Hair follicle dermal papilla cell (primary cell): ENCODE measurements at places on chromosomes 13 and 19. TPM values are rescaled to one million over a fixed set of nuclear protein-coding genes. Genes with fewer than 3 reads are reported as not detected.

ZNF723 gene
- total RNA-seq = not detected in 2 replicates

LRRC63 gene
- total RNA-seq = under 0.01 TPM in 1 of 2 replicates, not detected in the other

PCSK4 gene
- total RNA-seq = 2.3 and 2.8 TPM in 2 replicates

PGLYRP2 gene
- total RNA-seq = not detected in 2 replicates
